ENCODE measurements at places on chromosomes 11 and 22.

DNA sequence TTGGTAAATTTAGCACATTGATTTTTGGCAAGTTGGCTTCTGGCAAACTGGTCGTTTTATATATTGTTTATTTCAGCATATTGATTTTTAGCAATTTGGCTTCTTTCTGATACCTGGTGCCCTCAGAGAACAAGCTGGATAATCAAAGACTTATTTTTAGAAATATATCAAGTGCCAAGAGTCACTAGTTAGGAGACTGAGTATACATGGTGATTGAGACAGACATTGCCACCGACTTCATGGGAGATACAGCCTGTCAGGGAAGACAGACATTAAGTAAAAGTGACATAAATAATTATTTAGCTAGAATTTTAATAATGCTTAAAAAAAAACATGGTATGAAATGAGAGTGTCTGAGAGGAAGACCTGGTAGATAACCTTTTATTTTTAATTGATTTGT is 242.3 kb upstream of the MTNR1B start:
- DNase-seq = no peak

GRCh38 chr22:27507111-27507611 is 294.4 kb downstream of the MN1 start:
- DNase-seq = no peak

DNA sequence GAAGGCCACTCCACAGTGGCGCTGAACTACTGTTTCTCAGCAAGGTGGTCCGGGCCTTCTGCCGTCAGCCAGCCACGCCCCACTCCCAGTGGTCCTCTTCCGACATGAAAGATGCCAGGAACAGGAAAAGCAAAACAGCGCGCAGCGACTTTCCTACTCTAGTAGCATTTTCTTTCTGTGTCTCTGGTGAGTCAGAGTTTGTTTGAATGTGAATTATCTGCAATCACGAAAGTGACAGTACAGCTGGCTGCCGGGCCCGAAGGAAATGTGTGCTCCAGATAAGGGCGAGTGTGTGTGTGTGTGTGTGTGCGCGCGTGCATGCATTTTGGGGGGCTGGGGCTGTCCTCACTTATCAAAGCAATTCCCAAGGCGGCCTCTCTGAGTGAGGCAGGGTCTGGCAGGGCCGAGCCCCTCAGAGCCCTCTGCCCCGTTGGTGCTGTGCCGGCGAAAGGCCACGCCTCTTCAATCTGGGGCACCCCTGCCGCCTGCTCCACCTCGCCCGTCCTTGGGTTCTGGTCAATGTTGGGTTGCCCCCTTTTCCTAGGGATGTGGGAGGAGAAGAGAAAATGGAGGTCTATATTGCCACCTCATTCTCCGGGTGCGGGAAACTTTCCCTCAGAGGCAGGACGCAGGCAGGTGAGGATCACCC is 288.5 kb downstream of the KIRREL3 start:
- DNase-seq = no peak

DNA sequence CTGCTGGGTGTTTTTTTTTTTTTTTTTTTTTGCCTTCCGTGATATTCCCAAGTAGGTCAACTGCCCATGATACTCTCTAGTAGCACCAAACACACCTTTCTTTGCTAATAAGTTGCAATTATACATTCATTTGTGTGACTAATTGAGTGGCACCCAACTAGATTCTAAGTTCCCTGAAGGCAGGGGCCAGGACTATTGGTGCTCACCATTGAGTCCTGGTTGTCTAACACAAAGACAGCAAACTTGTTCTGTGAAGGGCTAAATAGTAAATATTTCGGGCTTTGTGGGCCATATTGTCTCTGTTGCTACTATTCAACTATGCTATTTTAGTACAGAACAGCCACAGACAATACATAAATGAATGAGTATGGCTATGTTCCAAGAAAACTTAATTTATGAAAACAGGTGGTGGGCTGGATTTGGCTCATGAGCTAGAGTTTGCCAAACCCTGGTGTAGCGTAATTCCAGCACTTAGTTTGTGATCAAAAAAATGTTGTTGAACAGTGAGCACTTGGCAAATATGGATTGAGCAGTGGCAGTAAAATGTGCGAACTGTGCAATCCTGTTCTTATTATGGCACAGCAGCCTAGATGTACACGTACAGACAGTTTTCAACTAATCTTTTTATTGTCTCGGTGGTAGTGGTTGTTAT is 11.3 kb downstream of the ENDOD1 start:
- DNase-seq = no peak

GRCh38 chr11:121895919-121896318 is 220.1 kb downstream of the BLID start:
- DNase-seq = no peak

DNA sequence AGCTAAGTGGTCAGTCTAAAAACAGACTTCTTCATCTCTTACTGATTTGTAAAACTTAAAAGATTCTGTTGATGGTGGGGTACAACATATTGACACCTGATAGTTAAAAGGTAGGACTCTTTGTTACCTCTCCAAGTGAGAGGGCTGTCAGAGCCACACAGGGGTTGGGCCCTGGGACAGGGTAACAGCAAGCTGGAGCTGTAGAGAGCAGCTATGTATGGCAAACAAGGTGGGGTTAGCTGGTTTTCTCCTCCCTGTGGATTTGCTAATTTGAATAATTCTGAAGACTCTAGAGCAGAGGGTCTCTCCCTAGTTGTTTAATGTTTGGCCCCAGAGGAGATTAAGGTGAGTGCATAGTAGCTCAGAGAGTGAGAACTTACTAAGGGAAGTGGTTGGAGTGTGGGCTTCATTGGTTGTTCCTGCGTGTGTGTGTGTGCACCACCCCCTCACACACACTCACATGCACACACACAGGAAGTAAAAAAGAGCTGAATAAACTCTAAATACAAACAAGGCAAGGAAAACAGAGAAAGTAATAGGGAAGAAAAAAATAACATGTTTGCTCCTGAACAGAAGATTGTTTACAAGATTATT is 9.2 kb upstream of the GAS2 start:
- DNase-seq = no peak

- DNase-seq = no peak
These were observed 1331.3 kb downstream of the BRD1 start for GRCh38 chr22:48496226-48496845.

- no peak for DNase-seq
These were observed 671.1 kb upstream of the CCDC90B start for GRCh38 chr11:83957038-83957900.

GRCh38 chr22:48758881-48759875 is 1068.5 kb downstream of the BRD1 start:
- peak; percentile 29 for DNase-seq

DNA sequence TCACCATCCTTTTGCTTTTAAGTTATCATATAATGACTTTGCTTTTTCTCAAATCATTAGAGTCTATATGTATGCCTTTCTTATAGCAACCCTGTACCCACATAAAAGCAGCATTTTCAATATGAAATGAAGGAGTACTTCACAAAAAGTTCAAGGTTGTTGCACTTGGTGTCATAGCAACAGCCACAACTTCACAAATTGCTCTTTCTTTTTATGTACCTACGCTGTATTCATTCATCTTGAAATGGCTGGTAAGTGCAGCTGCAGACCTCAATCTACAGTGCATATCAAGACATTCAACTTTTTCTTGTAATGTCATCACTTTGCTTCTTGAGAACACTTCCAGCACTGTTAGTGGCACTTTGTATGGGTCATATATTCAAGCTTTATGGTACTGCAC is 18.6 kb downstream of the CWC15 start:
- no peak for DNase-seq

- DNase-seq = no peak
These were observed 712.4 kb downstream of the TBC1D22A start for GRCh38 chr22:47474895-47475294.

- DNase-seq = no peak
These were observed 4.9 kb downstream of the IGF2 start for GRCh38 chr11:2134022-2135010.

DNA sequence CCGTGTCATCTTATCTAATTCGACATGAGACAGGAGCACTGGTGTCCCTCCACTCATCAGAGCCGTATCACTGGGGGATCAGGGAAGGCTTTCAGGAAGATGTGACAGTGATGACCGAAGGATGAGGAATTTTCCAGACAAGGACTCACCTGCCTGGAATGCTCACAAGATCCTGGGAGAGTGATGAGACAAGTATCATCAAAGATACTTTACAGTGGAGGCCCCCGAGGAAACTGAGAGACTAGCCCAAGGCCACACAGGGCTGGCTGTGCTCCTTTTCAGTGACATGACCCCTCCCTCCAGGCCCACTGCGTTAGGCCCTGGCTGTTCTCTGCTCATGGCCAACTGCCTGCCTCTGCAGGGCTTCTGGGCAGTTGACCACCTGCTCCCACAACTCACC is 13.0 kb downstream of the CLPB start:
- DNase-seq = no peak

- no peak for DNase-seq
These were observed 49.5 kb upstream of the ACCSL start for GRCh38 chr11:43998308-43998707.

- no peak for DNase-seq
These were observed 62.7 kb downstream of the STK33 start for GRCh38 chr11:8531312-8531711.

GRCh38 chr22:31346733-31347250 is 646 bp upstream of the PATZ1 start:
- no peak for DNase-seq

DNA sequence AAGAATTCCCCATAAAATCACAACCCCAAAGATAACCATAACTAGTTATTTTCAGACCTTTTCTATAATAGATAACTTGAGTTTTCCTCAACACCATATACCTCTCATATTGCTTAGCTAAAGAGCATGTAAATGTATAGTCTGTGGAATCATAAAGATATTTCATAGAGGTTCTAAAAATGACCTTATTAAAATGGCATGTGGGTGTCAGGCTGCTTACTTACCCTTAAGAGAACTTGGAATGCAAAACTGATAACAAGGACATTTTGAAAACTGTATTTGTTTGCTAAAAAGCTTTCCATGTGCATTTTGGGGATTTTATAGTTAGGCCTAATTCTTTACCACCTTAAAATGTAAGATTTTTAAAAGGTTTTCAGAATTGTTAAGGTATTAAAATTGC is 4.7 kb downstream of the SIK2 start:
- no peak for DNase-seq

- DNase-seq = no peak
These were observed 26.9 kb upstream of the USP47 start for GRCh38 chr11:11814614-11815452.

GRCh38 chr11:29707924-29708323 is 308.9 kb downstream of the KCNA4 start:
- DNase-seq = no peak

- DNase-seq = no peak
These were observed 19.9 kb upstream of the FAT3 start for GRCh38 chr11:92204731-92205130.

- no peak for DNase-seq
These were observed 40.5 kb downstream of the FBXO7 start for GRCh38 chr22:32515084-32515483.

- no peak for DNase-seq
These were observed 87.1 kb downstream of the MYEOV start for GRCh38 chr11:69380921-69381581.

DNA sequence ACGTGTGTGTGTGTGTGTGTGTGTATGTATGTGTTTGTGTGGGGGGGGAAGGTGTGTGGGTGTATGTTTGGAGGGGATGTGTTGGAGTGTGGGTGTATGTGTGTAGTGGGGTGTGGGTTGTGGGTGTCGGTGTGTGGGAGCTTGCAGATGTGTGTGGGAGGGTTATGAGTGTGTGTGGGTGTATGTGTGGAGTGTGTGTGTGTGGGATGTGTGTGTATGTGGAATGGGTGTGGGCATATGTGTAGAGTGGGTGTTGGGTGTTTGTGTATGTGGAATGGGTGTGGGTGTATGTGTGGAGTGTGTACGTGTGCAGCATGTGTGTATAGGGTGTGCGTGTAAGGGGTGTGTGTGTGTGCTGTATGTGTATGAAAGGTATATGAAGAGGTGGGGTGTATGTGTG is 14.7 kb downstream of the STX3 start:
- DNase-seq = no peak

DNA sequence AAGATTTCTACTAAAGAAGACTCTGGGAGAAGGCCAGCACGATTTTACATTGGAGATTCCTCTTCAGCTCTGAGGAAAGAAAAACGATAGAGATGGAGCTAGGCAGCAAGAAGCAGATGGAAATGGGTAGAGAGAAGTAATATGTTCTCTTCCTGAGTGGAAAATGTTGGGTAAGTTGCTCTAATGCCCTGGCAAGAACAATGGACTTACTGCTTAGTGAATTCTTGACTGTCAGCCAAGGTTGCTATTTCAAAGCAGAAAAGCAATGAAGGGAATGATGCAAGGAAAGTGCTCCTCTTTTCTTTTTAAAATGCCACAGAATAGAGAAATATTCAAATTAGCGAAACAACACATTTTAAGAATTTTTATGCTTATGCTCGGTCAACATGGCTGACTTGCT is 38.4 kb upstream of the CWF19L2 start:
- no peak for DNase-seq

DNA sequence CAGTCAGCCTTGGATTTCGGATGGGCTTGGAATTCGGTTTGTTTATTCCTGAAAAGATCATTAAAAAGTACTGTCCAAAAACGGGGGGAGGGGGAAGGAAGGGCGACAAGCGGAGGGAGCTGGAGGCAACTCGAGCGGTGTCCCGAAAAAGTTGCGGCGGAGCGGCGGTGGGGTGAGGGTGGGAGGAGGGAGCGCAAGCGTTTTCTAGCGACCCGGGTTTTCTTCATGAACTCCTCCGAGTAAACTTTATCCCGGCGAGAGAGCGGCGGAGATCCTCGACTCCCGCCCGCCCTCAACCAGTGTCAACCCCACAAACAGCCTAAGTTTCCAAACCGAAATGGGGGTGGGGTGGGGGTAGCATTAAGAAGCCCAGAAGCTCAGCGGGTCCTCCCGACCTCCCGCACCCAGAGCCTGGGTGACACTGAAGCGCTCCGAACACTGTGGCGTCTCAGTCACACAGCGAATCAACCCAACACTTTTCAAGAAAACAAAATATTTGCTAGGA is 133.0 kb upstream of the C11orf58 start:
- DNase-seq = no peak
